ENCODE measurements at places on chromosomes 16 and 17.

- DNase-seq: no peak
Measured at GRCh38 chr16:66682271-66682670, 14.3 kb downstream of the CMTM4 start.

GRCh38 chr17:79789943-79790804, 6.7 kb downstream of the CBX8 start:
- DNase-seq: peak; percentile 56

GRCh38 chr17:34997355-34997862, 17.1 kb downstream of the LIG3 start:
- DNase-seq: peak; percentile 50

DNA sequence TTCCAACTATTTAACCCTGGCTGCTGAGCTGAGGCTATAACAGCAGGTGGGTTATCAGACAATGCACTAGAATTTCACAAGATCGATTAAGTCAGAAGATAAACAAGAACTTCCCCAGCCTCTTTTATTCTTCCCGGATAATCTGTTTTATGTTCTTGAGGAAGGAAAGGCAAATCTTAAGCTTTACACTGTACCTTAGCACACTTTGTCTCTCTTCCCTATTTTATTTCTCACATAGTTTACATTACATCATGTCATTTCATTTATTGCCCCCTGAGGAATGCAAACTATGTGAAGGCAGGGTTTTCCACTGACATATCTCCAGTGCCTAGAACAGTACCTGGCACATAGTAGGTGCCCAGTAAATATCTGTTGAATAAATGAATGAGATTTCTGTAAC, 139.6 kb downstream of the SKAP1 start:
- DNase-seq: no peak

DNA sequence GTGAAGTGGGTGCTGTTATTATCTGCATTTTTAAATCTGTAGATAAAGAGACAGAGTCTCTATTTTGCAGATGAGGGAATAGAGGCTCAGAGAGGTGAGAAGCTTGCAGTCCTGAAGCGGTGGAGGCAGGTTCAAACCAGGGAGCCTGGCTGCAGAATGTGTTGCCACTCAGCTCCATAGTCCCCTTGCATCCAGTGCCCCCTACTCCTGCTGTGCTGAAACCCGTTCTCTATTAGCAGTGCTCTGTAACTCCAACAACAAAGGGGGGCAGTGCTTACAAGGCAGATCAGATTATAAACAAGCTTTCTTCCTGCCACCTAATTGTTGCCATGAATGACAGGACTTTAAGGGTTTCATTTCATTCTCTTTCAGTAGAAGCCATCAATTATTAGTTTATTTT, 118.1 kb upstream of the CACNG3 start:
- no peak for DNase-seq

DNA sequence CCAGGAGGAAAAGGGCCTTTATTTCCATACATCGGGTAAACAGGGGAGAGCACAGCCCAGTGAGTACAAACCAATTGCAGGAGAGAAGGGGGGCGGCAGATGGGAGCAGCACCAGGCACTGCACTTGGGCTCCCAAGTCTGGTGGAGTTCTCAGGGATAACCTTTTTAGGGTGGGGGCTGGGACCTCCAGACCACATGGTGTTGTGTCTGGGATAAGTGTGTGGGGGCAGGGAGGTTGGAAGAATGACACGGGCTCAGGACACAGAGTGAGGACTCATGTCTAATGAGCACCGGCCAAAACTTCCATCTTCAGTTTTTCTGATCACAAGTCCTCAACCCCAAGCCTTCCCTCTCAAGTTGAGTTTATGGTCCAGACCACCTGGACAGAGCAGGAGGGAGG, 30.6 kb downstream of the PIPOX start:
- DNase-seq: no peak

GRCh38 chr17:41535764-41536481, 7.8 kb upstream of the KRT19 start:
- no peak for DNase-seq

DNA sequence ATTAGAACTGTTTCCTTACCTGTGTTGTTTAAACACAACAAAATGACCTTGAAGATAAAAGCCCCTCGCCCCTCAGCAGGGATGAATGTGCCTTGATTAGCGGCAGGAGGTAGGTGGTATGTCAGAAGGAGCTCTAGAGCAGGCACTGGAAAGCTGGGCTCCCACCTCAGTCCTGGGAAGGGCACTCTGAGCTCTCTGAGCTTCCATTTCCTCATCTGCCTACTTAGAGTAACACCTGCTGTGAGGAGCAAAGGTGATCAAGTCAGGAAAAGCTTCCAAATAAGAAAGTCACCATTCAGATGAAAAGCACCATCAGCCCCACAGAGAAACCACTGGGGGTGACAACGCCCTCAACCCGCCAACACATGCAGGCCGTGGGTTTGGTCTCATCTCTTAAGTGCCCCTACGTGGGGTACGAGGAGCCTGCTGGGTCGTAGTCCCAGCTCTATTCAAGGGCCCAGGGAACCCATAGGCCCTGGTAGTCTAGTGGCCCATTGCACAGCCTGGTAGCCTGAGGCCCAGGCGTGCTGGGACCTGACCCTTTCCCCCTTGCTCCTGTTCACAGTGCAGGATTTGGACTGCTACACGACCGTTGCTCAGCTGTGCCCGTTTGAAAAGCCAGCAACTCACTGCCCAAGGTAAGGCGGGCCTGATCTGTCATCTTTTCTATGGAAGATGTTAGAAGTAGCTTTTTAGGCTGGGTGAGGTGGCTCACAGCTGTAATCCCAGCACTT, 57.3 kb downstream of the CRISPLD2 start:
- no peak for DNase-seq

GRCh38 chr16:66262253-66263167, 104.0 kb upstream of the CDH5 start:
- no peak for DNase-seq

DNA sequence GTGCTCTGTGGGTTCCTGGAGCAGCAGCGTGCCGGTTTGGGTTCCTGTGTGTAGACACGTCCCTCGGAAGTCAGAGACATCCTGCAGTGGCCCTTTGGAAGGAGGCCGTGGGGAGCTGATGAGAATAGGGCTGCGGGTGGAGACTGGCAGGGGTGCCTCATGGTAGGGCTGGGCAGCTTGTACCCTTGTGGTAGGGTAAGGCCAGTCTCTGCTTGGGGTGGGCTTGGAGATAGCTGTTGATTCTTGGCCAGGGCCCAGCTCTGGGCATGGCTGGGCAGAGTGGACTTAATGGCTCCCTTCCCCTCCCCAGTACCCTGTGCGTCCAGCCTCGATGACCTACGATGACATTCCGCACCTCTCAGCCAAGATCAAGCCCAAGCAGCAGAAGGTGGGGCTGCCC, 10.6 kb downstream of the POLR3E start:
- DNase-seq: no peak

DNA sequence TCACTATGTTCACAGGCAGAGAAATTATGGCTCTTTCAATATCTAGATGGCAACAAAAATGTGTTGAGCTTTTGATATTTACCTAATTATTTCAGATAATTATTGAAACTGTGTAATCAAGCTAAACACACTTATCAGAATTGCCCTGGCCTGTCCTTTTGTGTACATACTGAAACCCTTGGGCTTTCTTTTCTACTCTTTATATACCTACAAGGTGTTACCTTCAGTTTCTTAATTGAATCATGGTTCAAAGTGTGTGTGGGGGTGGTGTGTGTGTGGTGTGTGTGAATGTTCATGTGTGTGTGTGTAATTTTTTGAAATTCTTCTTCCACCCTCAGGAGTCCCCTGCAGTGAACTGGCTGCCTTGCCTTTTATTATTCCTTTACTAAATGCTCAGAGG, 506.8 kb upstream of the SOX9 start:
- DNase-seq: no peak

- DNase-seq: no peak
Measured at GRCh38 chr16:87374313-87374712, 9.3 kb downstream of the FBXO31 start.

- no peak for DNase-seq
Measured at GRCh38 chr17:28858801-28859355, 4.1 kb downstream of the ERAL1 start.

DNA sequence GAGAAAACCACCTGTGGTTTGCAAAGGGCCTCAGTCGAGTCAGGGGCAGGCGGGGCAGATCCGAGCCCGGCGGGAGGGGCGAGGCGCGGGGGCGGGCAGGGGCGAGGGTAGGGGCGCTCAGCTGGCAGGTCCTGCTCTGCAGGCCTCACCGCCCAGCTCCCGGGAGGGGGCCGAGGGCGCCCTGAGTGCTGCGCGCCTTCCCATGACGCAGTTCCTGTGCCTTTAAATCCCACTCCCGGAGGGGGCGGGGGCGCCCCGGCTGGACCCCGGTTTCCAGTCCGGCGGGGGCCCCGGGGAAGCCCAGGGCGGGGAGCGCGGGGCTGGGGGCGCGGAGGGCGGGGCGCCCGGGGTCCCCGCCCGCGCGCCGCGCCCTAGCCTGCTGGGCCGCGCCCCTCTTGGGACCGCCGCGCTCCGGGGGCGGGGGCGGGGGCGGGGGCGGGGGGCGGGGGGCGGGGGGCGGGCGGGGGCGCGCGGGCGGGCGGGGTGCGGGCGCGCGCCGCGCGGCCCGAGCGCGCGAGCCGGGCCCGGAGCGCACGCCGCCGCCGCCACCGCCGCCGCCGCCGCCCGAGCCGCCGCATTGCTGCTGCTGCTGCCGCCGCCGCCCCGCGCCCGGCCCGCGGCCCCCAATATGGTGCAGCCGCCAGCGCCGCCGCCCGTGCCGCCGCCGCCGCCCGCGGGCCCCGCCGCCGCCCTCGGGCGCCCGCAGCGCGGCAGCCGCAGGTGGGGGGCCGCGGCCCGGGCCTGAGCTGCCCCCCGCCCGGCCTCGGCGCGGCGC, at the start of gene JPH3:
TSS of gene JPH3 (plus strand) at position 508 of the 775 bp plus-strand sequence. CDS start 639 bp downstream, outside the sequence.
- no peak for DNase-seq

GRCh38 chr17:66177048-66177447, 14.9 kb downstream of the CEP112 start:
- DNase-seq: no peak

DNA sequence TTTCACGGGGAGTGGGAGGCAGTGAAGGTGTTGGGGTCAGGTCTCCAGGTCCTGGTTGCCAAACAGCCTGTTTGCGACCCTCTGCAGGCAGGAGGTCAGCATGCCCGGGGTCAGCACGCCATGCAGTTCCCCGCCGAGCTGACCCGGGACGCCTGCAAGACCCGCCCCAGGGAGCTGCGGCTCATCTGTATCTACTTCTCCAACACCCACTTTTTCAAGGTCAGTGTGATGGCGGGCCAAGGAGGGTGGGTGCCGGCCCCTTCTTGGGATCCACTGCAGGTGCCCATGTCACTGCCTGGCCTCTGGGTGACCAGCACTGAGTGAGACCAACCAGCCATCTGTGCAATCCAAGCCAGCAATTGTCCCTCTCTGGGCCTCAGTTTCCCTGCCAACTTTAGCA, 21.3 kb downstream of the ADGRG5 start:
- no peak for DNase-seq

- no peak for DNase-seq
Measured at GRCh38 chr17:77707546-77707945, 251.0 kb upstream of the TNRC6C start.

DNA sequence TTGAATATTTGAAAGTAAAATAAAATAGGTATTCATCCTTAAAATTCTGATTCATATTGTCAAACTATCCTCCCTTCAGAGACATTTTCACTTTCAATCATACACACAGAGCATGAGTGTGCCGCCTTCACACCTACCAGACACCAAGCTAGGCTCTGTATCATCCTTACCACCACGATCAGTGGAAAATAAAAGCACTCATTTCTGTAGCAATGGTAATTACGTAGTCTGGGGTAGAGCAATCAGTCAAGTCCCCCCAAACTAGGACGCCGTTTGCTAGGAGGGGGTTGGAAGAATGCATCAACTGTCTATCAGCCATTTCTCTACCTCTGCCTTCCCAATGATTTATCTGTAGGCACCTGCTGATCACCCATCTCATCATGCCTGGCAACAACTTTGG, 84.6 kb upstream of the GRIN2A start:
- no peak for DNase-seq

DNA sequence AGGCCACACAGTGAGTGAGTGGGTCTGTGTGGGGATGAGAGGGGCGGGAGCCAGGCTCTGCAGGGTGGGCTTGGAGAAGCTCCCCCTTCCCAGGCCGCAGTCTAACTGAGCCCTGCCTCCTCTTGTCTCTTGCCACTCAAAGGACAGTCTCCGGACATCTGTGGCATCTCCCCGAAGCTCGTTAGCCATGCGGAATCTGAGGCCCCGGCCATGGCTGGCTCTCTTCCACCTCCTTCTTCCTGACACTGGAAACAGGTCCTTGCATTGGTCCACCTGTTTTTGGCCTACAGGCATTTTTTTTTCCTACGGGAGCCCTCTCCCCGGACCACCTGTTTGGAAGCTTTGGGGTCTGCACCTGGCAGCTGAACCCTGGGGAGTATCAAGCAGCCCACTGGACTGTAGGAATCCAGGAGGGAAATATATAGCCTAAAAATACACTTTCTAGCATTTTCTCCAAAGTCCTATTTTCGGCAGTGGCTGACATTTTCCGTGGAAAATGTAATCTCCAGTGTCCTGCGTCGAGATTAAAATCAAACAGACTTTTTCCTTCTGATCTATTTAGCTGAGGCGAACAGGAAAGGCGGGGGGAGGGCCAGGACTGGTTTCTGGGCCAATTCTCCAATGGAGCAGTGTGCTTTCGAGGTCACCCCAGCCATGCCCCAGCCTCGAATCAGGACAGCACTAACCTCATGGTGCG, 9.1 kb downstream of the ATP2A3 start:
- no peak for DNase-seq

GRCh38 chr17:71970312-71970711, 150.5 kb upstream of the SOX9 start:
- no peak for DNase-seq

DNA sequence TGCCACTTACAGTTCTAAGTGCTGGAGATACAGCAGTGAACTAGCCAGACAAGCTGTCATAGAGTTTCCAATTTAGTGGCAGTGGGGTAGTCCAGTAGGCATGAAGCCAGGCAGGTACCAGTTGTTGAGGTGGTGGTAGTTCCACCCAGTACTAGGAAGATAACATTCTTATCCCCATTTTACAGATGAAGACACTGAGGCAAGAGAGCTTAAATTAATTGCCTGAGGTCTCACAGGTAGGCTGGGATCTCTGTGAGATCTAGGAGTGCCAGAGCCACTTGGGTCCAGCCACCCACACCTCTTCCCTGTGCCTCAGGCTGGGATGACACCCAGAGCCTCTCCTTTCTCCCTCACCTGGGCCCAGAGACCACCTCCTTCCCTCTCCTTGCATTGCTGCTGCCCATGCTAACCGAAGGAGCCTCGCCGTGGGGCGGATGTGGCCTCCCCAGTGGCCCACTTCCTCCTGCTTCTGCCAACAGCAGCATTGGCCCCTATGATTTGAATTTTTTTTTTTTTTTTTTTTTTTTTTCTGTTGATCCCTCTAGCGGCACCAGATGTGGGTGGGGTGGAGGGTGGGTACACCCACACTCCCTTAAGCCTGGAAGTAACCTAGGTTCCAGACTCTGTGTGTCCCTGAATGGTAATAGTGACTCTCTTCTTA, 114.0 kb downstream of the PRKCB start:
- DNase-seq: no peak

DNA sequence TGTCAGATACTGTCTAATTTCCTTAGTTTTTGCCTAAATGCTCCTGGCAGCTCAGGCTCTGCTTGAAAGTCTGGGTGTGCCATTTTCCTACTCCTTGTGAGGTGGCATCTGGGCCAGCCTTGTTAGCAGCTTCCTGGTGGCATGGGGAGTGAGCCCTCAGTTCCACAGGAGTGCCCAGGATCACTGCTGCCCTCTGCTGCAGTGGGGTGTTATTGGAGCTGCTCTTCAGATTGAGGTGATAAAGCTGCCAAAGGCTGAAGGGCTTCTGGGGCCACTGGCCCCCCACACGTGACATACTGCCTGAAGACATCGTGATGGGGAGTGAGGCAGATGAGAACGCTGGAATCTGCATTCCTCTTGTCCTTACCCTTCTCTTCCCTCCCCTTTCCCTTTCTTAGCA, 27.4 kb downstream of the CEP95 start:
- DNase-seq: no peak

GRCh38 chr16:67726106-67727034, 7.3 kb upstream of the GFOD2 start:
- DNase-seq: no peak

Data from NCI-H446 (cell line).